Naive B cell (primary cell): ENCODE measurements at places on chromosomes 4 and X.

DNA sequence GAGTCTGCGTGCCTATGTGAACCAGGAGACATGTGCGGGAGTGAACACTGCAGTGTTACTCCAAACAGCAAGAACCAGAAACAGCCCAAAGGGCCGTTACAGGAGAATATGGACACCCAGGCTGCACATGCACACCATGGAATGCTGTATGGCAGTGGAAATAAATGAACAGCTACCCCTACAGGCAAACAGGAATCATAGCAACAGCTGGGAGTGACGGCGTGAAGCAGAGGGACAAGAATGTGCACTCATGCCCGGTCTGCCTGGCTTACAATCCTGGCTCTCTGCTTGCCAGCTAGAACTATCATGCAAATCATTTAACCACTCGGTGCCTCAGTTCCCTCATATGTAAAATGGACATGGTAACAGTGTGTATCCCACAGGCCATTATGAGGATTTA lies 16.6 kb downstream of the GPKOW start:
- no peak for DNase-seq

GRCh38 chr4:76732246-76732645 lies 165.7 kb downstream of the SOWAHB start:
- no peak for DNase-seq

DNA sequence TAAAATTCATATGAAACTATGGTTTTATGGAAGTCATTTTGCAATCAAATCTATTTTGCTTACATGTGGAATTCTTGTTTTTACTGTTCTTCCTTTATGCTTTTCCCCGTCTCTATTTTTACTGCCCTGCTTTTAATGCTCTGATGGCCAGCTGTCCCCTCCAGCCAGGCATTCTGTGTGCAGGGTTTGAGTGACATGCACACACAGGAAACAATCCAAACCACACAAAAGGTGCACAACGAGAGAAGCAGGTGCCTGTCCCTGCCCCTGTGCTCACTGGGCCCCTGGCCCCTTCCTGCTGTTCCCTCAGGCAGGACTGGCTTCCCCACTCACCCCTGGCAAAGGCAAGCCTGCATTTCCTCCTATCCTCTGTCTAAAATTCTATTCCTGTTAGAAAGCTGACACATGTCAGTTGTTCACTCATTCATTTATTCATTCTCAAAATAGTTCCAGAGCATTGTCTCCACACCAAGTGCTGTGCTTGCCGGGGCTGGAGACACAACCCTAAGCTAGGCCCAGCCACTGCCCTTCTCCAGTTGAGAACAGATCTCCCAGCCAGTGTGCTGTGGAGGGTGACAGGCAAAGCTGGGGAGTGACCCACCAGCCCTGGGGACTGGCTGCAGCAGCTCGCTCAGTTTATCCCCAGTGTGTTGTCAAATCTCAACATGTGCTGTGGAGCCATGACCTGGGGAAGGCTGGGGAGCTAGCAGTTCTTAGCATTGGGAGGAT lies 346.3 kb downstream of the FBXW7 start:
- no peak for DNase-seq

DNA sequence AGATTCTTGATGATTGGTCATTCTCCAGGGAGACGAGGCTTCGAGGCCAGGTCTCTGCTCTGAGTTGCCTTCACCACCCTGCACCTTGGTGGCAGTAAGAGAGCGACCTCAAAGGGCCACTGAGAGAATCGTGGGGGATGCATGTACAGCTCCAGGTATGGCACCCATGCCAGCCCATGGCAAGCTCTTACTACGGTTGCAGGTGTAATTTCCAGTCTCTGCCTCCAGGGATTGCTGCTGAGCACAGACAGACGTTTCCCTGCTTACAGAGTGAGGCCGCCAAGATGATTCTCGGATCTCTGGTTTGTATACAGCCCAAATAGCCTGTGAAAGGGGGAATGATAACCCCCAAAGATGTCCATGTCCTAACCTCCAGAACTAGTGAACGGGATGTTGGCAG lies 16.3 kb upstream of the DRD5 start:
- no peak for DNase-seq

DNA sequence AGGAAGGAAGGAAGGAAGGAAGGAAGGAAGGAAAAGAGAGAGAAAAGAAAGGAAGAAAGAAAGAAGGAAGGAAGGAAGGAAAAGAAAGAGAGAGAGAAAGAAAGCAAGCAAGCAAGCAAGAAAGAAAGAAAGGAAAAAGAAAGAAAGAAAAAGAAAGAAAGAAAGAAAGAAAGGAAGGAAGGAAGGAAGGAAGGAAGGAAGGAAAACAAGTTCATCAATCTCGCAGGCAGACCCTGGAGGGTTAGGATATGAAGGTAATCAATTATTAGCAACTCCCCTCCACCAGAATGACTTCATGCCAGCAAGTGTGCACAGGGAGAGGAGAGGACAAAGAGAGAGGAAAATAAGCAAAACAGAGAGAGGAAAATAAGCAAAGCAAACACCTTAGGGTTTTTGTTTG lies 80.2 kb downstream of the MTNR1A start:
- no peak for DNase-seq

- DNase-seq, result no peak
Observed at GRCh38 chr4:153349206-153349805, 4.8 kb downstream of the MND1 start.

- DNase-seq, result no peak
Observed at GRCh38 chr4:11074581-11075241, 354.0 kb downstream of the HS3ST1 start.

DNA sequence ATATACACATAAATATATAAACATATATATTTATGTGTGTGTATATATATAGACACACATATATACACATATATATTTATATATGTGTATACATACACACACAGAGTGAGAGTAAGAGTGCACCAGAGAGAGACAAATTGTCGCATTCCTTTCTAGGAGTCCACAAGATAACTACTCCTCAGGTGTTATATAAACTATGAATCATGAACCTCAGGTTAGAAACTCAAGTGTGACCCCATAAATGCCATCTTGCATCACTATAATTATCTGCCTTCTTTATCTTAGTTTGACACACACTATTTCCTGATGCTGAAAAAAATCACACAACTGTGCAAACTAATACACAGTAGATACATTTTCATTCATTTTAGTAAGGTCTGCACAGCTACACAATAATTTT lies 135.2 kb downstream of the PPARGC1A start:
- no peak for DNase-seq

DNA sequence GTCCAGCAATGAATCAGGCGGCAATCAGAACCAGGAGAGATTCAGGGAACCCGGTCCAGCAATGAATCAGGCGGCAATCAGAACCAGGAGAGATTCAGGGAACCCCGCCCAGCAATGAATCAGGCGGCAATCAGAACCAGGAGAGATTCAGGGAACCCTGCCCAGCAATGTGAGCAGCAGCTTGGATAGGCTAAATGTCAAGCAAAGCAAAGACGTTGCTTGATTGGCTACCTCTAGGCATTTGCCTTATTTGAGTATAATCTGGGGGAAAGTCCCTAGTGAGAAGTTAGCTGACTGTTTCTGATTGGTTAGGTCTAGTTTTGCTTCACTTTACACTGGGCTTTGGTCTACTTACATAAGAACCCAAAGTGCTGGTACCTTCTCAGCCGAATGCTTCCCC lies 1212.2 kb upstream of the TENM3 start:
- no peak for DNase-seq

DNA sequence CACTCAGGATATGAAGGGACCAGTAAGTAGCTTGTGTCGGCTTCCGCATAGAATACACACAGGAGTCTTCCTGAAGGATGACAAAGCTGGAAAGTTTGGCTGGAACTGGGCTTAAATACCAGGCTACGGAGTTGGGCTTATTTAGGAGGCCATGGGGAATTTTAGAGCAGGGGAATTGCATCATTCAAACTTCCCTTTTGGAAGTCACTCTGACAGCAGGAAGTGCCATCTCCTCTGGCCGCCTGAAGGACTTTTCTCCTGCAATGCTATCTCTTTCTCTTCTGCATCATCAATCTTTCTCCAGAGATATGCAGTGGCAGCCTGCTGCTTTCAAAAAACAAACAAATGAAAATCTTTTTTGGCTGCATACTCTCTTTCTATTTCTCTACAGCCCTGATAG lies 48.4 kb upstream of the PAK3 start:
- no peak for DNase-seq

DNA sequence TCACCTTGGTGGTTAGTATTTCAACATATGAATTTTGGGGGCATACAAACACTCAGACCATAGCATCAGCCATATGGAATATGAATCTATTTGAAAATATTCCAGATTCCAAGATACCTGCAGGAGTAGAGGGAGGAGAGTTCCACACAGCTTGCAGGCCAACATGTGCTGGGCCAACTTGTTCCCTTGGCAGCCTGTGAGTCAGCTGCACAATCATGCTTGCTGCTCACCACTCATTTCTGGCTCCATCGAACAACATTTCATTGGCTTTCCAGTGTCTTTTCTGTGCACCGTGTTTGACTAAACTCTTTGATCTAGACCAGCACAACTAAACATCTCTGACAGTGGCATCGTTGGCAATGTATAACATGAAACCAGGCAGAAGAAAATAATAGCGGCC lies 282.5 kb upstream of the RASGEF1B start:
- no peak for DNase-seq

GRCh38 chr4:71559957-71560571 lies 221.2 kb downstream of the SLC4A4 start:
- no peak for DNase-seq

DNA sequence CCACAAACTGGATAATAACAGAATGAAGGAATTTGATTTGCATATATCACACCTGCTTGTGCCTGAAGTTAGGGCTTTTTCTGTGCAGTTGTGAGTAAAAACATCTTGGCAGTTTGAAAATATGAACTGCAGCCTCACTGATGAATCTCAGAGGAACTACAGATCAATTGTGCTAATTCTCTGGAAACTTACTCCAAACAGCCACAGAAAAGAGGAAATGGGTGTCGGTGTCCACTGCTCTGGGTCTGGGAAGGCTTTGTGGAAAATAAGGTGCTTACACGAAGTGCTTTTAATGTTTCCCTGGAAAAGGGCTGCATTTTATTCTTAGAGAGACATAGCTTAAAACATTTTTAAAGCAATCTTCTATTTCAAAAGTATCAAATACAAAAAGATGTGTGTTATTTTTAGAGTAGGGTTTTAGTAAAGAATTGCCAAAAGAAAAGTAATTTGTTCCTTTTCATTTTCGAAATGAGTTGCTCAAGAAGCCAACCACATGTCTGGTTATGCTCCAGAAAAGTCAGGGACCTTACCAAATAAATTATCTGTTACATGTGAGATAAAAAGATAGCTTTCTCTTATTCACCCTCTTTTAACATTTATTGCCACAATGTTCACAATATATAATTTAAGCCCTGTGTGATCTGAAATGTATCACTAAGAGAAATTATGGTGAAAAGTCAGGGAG lies 240.1 kb downstream of the FRAS1 start:
- DNase-seq, result no peak

DNA sequence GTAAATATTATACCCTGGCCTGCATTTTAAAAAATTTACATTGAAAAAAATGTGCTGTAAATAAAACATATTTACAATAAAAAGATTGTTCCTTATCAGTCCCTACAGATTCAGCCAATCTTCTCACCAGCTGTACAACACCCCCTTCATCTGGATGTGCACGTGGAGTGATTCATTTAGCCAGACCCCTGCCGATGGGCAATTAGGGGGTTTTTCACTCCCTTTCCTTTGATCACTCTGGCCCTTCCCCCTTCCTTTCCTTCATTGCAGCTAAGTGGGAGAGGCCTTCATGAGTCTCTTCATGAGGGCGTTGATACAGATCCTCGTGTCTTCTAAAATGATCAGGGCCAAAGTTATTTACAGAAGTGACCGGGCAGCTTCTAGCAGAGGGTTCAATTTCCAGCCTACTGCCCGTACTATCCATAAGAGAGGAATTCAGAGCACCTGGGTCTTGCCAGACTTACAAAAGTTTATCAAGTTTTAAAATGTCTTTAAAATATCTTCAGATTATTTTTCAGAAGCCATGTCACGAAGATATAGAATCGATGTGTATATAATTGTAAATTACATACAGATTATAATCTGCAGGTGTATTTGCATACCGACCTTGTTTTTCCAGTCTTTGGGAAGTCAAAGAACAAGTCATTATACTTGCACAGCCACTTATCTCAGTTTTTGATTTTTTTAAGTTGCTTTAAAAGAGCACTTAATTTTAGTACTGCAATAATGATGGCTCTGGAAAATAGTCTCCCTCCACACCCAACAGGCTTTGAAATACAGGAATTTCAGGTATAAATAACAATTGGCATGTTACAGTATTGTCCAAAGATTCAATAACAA lies 21.4 kb upstream of the RASL11B start:
- no peak for DNase-seq

DNA sequence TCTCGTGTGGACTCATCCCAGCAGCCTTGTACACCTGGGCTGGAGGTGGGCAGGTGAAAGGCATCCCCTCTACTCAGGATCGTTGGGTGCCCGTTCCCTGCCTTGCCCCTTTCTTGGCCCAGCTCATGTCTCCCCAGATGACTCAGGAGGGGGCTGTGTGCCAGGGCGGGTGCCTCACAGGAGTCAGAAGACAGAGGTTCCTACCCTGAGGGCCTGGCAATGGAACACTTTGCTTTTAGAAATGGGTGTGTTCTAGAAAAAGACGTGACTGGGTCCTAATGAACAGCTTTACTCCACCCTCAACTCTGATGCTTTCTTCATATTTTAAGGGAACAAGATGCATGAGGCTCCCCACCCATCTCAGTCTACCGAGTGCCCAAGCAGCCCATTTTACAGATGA lies 22.5 kb upstream of the TRIM2 start:
- DNase-seq, result no peak

- DNase-seq, result no peak
Observed at GRCh38 chrX:153184787-153185186, 5.7 kb downstream of the MAGEA1 start.

- DNase-seq, result peak; percentile 1
Observed at GRCh38 chrX:111445485-111445884, 33.5 kb upstream of the DCX start.

GRCh38 chrX:20527558-20528011 lies 260.9 kb upstream of the RPS6KA3 start:
- peak; percentile 18 for DNase-seq

DNA sequence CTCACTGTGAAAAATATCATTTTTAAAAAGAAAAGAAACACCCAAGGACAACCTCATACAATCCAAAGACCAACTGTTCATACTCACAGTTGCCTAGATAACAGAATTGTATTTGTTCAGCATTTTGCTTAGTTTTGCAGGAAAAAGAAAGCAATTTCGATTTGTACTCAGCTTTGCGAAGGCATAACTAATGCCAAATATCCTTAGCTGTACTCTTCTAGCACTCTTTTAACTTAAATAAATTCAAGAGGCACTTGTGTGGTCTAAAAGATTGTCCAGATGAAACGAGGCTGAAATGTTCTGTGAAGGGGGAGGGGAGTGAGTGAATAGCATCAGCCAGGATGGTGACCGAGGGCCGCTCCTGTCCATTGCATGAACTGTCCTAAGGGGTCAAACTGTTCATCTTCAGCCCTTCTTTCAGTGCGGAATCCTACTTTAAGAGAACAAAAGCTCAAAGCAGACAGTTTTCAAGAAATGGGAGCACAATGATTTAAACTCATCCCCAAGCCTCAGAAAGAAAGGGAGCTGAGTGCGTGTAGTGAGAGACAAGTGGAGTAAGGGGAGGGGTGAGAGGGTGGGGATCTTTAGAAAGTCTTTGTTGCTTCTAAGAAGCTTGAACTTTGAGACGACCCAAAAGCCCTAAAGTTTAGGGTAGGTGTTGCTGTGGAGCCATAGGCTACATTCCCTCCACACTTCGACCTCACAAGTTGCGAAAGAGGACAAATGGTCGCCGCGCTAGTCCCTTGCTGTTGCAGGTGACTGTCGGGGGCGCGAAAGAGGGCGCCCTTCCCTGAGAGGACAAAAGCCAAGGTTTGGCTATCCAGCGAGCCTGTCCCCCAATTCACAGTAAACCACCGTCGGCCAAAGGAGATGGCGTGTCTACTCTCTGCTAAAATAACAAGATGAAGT lies 4.0 kb upstream of the NEUROG2 start:
- DNase-seq, result no peak
